ENCODE measurements at places on chromosomes 12 and 14.

GRCh38 chr12:129409281-129409680 is 494.5 kb downstream of the TMEM132D start:
- no peak for DNase-seq

DNA sequence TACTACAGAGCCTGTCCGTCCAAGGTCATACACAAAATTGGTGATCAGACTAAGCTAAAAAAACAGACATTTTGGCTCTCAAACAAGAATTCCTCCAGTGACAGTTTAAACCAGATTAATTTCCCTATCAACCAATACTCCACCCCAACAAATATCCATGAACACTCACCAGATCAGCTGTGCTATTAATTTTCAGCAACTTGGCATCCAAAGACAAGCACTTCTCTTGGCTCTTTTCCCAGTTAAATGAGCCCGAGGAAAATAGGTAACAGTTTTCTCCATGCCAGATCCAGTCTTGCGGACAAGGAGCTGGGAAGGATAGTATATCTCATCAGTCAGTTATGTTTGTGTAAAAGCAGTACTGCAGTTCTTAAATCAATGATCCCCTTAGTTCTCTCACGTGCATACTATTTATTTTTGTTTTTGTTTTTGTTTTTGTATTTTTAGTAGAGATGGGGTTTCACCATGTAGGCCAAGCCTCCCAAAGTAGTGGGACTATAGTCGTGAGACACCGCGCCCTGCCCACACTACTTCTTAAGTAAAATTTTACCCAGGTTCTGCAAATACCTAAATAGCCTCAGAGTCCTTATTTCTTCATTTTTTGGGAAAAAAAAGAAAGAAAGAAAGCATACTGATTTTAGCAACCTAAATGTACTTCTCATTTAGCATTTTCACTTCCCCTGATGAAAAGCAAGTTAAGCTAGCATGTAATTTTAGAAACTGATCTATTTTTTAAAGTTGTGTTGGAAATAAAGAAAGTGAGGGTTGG is 11.1 kb downstream of the OLR1 start:
- DNase-seq = no peak

DNA sequence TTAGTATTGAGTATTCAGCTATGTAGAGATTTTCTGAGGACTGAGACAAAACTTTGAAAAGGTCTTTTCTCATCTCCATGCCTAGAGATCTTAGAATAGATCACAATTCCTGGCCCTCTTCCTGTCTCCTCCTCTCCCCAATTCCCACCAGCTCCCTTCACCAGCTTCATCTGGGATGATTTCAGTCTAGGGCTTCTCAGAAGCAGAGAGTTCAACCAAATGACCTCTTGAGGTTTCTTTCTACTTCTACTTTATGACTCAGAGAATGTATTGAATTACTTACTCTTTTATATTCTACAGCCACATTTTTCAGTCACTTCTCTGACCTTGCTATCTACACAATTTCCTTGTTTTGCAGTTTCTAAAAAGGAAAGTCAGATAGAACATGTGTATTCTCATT is 19.4 kb upstream of the SNX6 start:
- DNase-seq = no peak

DNA sequence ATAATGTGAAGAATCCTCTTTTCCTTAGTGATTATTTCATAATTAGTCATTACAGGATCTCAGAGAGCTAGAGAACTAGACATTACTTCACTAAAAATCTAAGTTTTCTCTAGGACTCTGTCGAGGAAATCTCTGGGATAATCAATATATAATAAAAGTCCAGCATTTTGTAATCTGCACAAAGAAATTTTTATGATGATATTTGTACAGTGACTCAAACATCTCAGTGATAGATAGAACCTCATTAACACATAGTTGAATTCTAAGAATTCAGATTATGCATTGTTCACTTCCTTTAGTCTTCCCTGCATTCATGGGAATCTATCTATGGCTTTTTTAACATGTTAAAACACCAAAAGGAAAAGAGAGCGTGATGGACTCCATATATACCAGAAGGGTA is 11.0 kb downstream of the ITPR2 start:
- DNase-seq = no peak

GRCh38 chr12:53956914-53957536 is 2.3 kb downstream of the HOXC12 start:
- no peak for DNase-seq

DNA sequence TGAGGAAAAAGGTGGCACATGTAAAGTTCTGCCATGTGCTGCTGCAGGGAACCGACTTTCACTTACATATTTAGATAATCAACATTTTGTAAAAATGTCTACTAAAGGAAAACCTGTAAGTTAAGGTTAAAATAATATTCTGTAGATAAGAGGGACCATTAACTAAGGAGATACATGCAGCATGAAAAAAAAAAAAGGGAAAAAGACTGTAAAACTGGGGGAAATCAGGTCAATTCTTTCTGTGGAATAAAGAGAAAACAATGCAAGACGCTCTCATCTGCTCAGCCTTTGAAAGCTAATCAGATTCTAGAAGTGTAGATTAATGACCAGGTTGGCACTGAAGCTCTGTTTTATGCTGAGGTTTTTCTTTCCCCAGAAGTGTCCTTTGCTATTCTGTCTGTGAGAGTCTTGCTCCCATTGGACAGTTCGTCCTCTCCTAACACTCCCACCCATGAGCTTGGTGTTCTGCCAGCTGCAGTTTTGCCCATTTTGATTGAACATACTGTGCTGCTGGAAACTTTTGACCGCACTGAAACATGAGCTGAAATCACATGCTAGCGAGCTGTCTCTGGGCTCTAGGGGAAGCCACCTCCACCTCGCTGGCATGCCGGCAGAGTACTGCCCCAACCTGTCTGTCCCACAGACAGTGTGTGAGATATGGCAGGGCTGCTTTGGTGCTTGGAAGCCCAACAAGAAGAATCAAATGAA is 39.7 kb downstream of the PPTC7 start:
- no peak for DNase-seq

GRCh38 chr12:109464642-109465351 is 12.3 kb downstream of the KCTD10 start:
- DNase-seq = no peak

DNA sequence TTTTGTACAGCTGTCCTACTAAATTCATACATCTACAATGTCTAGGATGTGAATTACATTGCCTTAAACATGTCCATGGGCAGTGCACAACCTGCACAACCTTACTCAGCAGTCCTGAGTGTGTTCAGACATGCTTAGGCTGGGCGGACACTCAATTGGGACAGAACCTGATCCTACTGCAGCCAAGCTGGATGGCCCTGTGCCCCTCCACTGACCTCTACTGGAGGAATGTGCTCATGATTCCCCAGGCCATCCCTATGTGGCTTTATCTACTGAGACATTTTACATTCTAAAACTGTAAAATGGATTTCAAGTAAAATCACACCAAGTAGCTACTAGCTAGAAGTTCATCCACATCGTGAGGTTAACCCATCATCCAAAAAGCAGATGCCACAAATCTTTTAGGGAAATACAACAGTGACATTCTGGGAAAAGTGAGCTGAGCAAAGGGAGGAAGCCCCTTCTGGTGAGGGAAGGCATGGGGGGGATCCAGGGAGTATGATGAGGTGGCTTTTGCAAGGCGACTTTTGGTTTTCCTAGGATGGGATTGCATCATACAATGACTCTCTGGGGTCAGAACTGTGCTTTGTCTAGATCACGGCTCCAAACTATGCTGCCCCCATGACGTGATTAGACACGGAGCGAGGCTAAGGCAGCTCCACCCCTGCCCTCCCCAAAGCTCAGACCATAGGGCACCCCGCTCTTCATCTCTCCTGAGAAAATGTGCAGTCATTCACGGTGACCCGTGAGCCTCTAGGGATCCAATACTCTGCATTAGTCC is 911.7 kb upstream of the TMEM132C start:
- no peak for DNase-seq

DNA sequence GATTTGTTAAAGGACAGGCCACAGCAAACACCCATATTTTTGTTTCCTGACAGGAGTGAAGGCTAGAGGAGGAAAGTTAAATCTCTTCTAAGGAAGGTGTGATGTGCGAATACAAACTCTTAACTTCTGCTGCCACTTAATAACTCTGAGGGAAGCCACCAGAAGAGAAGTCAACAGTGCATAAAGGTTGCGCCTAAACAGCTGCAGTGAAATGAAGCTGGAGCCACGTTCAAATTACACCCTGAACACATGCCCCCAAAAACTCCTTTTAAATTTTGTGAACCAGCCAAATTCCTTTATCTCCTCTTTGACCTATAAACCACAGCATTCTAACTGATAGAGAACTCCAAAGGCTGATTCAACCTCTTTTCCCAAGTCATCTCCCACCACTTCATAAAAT is 22.4 kb downstream of the DENND5B start:
- no peak for DNase-seq

DNA sequence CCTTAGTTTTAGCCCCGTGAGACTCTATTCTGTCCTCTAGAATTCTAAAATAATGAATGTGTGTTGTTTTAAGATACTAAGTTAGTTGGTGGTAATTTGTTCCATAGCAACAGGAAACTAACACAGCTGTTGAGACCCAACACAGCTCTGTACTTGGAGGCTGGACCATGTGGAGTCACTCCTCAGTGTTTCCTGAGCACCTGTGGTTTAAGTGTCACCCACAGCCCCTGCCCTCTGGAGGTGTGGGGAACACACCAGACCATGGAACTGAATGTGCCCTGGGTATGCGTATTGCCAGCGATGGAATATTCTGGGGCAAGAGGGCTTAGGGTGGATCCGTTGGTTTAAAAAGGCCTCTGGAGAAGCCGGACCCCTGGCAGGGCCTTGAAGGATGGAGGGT is 16.6 kb upstream of the GPR68 start:
- DNase-seq = peak; percentile 57

DNA sequence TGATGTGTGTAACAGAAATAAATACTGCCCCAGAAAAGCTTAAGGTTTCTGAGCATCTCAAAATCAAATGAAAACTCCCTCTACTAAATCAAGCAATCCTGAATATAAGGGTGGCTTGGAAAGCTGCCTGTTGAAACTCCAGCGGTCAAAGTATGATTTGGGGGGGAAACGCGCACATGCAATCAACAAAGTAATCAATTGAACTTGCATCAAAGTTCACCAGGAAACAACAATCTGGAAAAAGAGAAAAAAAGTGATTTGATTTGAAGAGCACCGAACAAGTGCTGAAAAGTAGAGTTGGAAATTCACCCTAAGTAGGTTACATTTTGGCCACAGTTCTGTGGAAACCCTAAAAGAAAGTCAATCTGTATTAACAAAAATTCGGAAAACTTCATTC is 700 bp downstream of the CNIH1 start:
- no peak for DNase-seq

DNA sequence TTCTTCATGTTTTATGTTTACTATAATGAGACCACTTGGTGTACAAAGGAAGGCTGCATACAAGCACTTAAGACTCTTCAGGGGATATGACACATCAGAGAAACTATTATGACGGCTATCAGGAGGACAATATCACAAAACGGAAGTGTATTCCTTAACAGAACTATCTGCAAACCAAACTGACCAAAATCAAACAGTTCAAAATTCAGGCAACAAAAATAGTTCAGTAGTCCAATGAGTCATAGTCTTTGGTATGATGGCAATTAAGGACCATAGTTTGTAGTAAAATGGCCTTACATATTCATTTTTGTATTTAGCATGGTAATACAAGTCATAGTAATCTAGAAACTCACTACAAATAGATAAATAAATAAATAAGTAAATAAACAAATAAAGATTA is 1638.7 kb upstream of the SEL1L start:
- no peak for DNase-seq

GRCh38 chr12:59937148-59937547 is 341.3 kb downstream of the SLC16A7 start:
- DNase-seq = no peak

DNA sequence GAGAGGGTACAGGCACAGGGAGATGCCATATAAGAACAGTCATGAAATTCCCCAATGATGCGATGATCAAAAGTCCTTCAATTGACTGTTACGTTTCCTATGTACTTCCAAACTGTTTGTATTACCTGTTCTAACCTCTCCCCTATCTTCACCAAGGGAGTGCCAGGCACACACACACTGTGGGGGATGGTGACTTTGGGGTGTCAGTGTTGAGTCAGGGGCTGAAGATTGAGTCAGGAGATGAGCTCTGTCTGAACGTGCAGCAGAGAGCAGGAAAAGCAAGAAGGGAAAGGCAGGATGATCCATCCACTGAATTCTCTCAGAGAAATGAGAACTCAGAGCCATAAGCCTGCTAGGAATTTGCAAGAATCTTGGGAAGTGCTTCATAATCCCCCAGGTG is 153.4 kb downstream of the EFCAB11 start:
- no peak for DNase-seq

- no peak for DNase-seq
Measured at GRCh38 chr12:65510584-65511050, 232.1 kb downstream of the MSRB3 start.

- no peak for DNase-seq
Measured at GRCh38 chr12:108043750-108044533, 85.1 kb upstream of the WSCD2 start.

DNA sequence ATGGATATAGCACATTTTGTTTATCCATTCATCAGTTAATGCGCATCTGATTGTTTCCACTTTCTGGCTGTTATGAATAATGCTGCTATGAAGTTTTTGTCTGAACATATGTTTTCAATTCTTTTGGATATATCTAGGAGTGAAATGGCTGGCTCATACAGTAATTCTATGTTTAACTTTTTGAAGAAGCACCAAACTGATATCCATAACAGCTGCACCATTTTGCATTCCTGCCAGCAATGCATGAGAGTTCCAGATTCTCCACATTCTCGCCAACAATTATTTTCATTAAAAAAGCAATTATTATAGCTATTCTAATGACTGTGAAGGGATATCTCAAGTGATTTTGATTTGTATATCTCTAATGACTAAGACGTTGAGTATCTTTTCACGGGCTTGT is 89.9 kb upstream of the PPP4R3A start:
- no peak for DNase-seq

DNA sequence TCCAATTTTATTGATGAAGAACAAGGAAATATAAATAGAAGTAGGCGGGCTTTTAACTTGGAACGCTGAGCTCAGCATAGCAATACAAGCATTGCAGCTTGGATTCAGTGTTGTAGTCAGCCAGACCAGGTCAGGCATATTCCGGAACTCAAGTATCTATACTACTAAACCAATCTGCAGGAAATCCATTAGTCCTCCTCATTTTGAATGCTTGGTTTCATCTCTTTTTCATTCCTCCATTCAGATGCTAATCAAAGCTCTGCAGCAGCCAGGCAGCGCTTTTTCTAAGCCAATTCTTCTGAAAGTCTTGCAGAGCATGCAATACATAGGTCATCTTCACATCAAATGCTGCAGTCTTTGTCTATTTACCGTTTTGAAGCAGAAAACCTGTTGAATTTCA is 49.0 kb downstream of the KIF21A start:
- no peak for DNase-seq

- no peak for DNase-seq
Measured at GRCh38 chr14:89736881-89737280, 217.6 kb downstream of the EFCAB11 start.

DNA sequence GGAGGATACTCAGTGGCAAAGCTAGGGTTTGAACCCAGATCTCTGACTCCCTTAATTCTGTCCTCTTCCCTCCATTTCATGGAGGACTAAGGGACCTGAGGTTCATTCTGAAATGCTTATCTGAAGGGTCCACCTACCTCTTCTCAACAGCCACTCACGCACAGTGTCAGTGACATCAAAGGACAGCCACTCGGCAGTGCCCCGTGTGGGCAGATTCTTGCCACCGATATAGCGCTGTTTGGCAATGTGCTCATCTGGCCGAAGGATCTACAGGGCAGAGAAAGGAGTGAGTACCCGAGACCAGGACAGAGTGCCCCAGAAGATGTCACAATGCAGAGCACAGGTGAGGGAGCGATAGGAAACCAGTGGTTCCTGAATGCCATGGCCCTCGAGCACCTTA is 10.8 kb downstream of the TGFB3 start:
- DNase-seq = no peak
